ENCODE measurements at places on chromosomes 11 and 22.
A peak's percentile ranks its signal among the peaks of the same experiment; 100 is the strongest.

DNA sequence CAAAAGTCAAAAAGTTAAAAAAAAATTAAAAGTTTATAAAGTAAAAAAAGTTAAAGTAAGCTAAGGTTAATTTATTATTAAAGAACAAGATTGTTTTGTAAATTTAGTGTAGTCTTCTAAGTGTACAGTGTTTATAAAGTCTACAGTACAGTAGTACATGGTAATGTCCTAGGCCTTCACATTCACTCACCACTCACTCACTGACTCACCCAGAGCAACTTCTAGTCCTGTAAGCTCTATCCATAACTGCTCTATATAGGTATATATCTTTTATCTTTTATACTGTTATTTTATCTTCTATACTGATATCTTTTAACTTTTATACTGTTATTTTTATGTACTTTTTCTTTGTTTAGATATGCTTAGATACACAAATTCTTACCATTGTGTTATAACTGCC is 11.2 kb downstream of the C2CD3 start:
- no peak for DNase-seq

GRCh38 chr11:103959279-103959942 is 77.0 kb upstream of the DDI1 start:
- no peak for DNase-seq

DNA sequence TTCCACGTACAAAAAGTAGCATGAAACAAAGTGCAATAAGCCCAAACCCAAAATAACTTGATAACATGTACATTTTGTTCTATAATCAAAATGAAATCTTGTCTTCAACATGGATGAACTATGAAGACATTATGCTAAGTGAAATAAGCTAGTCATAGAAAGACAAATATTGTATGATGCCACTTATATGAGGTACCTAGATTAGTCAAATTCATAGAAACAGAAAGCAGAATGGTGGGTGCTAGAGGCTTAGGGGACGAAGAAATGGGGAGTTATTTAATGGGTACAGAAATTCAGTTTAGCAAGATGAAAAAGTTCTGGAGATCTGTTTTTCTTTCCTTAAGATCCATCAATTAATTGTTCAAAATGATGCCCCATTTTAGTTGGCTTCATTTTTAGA is 7.5 kb downstream of the PGM2L1 start:
- no peak for DNase-seq

DNA sequence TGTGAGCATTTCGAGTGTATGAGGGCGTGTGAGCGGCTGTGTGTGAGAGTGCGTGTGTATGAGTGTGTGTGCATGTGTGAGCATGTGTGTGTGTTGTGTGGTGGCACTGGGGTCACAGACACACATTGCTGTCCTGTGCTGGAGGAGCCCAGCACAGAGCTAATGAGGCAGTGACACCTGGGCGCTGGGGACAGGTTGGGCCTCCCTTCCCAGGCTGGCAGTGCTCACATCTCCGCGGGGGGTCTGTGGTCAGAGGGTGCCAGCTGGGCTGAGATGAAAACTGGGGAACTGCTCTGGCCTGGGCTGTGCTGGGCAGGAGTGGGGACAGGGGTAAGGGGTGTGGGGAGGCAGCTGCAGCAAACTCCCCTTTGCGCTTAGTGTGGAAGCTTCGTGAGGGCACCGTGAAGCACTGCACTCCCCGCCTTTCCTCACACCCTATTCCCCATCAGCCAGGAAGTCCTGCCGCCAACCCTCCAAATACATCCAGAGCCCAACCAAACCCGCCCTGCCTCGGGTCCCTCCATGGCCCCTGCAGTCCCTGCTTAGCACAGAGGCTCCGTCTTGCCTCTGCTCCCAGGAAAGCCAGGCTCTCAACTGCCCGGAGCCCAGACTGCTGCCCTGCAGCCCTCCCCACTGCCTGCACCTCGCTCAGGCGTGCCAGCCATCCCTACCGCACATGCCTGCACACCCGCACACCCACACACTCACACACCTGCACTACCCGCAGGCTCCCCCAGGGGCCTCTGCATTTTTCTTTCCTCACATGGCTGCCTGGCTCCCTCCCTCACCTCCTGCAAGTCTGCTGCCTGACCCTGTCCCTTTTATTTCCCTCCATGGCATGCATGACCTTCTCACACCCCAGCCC is 62.0 kb upstream of the THY1 start:
- no peak for DNase-seq

- no peak for DNase-seq
Observed at GRCh38 chr11:75105462-75105925, 8.8 kb upstream of the OR2AT4 start.

- no peak for DNase-seq
Observed at GRCh38 chr11:36193721-36194120, 95.5 kb downstream of the COMMD9 start.

DNA sequence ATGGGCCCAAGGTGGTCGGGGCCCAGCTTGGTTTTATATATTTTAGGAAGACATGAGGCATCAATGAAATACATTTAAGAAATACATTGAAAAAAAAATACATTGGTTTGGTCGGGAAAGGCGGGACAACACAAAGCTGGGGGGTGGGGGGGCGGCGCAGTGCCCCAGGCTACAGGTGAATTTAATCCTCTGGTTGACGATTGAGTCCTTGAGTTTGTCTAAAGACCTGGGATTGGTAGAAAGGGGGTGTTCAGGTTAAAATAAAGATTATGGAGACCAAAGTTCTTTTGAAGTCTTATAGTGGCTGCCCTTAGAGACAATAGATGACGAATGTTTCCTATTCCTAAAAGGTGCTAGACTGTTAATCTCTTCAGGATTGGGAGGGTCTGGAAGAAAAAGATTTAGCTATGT is 3.1 kb downstream of the IFITM1 start:
- no peak for DNase-seq

DNA sequence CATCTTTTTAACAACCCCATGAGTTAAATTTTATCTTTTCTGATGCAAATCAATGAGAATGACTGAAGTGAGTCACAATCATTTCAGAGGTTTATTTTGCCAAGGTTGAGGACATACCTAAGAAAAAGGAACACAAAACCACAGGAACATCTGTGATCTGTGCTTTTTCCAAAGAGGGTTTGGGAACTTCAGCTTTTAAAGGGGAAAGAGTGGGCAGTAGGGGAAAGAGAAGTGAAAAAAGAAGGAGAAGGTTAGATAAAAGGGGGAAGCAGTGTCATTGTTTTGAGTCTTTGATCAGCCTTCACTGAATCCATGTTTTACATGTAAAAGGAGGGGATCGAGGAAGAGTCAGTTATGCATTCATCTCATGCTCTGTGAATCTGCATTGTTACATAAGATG is 45.3 kb upstream of the SPON1 start:
- no peak for DNase-seq

GRCh38 chr22:22786301-22787115 is 101.1 kb upstream of the IGLL5 start:
- DNase-seq: no peak

- DNase-seq: no peak
Observed at GRCh38 chr22:20964090-20964798, 2.8 kb upstream of the AIFM3 start.

DNA sequence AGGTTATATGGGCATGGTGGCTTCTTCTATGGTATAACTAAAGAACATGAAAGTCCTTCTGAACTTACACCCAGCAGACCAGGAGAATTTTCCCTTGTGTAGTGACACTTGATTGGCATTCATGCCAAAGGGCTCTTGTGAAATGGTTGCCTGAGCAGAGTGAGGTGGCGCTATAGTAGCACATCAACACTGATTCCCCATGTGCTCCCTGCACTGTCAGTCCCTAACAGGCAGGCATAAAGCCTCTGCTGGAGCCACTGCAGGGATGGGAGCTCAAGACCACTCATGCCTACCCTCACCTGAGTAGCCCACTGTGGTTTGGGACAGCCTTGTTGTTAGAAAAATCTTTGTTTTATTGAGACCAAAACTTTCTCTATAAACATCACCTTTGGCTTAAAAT is 92.6 kb upstream of the LIN7C start:
- no peak for DNase-seq

DNA sequence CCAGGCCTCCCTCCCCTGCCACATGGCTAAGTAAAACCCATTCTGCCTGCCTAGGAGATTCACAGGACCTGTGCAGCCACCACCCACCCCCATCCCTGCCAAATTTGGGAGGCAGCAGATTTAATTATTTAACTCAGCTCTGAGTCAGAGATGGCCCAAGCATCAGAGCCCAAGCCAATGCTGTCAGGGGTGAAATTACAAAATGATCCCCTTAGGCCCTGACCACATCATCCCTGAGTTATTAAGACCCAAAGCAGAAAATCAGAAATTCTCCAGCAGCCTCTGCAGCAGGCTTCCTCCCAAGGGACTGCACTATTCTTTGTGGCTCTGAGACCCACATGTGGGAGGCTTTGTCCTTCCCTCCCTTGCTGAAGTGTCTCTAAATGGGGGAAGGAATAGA is 52.8 kb upstream of the RRAS2 start:
- no peak for DNase-seq

DNA sequence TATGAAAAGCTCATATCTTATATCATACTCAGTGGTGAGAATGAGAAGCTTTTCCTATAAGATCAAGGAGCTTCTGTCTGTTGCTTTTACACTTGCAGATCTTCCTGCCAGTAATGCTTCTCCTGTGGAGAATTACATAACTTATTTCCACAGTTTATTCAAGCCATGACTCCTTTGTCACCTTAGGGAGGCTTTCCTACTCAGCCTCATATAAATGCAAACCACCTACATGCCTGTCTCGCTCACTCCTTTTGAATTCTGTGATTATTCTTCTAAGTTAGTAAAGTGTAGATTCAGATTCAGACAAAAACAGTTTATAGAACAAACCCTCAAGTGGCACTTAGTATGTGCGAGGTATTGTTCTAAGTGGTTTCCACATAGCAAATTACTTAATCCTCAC is 716.1 kb upstream of the ANO3 start:
- DNase-seq: no peak

DNA sequence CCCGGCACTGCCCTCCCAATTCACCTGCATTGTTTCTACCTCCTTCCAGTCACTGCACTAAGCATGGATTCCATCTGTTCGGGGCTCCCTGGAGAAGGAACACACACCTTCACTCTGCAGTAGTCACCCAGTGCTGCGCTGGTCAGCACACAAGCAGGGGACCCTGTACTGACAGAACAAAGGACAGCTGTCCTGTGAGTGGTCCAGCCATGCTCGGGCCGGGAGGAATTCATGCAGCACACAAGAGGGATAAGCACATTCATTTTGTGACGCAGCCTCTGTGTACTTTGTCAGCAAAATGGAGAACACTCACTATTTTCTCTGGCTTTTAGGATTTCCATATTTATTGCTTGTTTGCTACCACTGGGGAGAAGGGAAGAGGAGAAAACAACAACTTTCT is 167.3 kb downstream of the NTM start:
- DNase-seq: no peak

GRCh38 chr11:86511086-86511551 is 136.4 kb downstream of the CCDC81 start:
- no peak for DNase-seq

DNA sequence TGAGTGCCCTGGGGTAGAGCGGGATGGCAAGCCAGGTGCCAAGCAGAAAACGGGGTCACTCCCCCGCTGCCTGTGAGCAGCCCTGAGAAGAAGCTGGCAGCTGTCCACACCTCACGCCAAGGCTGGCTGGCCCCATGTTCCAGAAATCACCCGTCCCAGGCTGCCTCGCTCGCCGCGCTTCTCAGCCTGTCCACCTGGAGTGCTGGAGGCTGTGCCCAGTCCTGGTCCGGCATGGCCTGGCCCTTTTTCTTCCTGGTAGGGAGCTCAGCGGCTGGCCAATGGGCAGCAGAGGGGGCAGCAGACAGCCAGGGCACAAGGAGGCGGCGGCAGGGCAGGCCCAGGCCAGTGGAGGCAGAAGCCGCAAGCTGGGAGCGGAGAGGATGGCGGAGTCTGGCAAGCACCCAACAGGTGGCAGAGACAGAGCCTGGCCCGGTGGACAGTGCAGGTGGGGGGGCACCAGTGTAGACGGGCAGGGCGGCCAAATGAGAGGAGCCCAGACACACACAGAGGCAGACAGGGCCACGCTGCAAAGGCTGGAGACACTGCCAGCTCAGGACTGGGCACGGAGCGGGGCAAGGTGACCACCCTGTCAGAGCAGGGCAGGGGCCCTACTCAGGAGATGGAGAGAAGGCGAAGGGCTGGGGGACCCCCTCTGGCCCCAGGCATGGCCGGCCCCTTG is 37.2 kb upstream of the TH start:
- DNase-seq: peak; percentile 3

DNA sequence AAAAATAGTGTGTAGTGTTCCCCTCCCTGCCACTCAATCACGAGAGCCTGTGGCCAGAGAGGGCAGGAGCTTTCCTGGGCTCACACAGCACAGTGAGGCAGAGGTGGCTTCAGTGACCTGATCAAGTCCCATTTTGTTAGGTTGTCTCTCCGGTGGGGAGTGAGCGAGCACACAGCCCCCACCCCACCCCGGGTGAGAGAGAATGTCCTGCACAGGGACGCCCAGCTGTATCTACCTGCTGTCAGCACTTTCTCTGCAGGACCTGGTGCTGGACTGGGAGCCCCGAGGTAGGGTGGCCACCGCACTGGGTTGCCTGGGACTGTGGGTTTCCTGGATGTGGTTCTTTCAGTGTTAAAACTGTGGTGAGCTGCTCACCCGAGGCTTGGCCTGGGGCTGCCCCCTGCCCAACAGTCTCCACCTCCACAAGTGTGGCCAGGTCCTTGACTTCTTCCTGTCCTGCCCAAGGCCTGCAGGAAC is 6.1 kb downstream of the CAPN5 start:
- DNase-seq: no peak

Measured in activated CD4-positive, alpha-beta T cell treated with anti-CD3 and anti-CD28 coated beads for 1 hour (primary cell).